ENCODE measurements at places on chromosomes 16 and 17.

DNA sequence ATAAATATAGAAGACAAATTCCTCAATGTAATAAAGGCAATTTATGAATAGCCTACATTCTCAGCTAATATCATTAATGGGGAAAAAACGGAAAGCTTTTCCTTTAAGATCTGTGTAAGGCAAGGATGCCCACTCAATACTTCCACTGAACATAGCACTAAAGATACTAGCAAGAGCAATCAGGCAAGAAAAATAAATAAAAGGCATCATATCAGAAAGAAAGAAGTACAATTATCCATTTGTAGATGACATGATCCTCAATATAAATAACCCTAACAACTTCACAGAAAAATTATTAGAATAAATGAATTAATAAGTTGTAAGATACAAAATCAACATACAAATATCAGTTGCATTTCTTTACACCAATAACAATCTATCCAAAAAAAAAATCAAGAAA is 37.1 kb downstream of the C16orf87 start:
- DNase-seq: no peak

DNA sequence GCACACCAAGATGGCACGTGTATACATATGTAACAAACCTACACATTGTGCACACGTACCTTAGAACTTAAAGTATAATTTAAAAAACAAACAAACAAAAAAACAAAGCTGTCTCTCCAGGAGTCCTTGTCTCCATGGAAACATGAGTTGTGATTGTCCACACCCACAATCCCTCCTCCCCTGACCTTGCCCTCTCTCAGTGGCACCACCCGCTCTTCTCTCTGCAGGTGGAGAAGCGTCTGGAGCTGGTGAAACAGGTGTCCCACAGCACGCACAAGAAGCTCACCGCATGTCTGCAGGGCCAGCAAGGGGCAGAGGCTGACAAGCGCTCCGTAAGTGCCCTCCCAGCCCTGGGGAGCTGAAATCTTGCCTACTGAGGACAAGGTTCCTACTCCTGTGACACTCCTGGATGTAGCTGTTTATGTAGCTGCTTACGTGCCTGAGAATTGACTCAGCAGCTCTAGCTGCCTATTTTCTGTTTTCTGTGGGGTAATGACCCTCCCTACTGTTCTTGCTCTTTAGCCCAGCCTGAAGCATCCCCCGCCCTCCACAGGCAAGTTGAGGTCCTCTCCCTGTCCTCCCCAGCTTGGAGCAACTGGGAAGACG is 107.0 kb downstream of the ARHGAP44 start:
- no peak for DNase-seq

- no peak for DNase-seq
Observed at GRCh38 chr17:69503711-69504110, 89.2 kb downstream of the MAP2K6 start.

GRCh38 chr16:47979616-47980182 is 176.1 kb downstream of the ABCC12 start:
- DNase-seq: no peak

GRCh38 chr17:56707312-56708219 is 114.1 kb downstream of the NOG start:
- no peak for DNase-seq

Data from NCI-H1436 treated with DMSO at 0.1 percent for 48 hours (cell line).